ENCODE measurements at places on chromosomes 4 and X.

GRCh38 chr4:17153572-17153971 lies 255.1 kb upstream of the LDB2 start:
- no peak for DNase-seq
- H3K27ac ChIP-seq, result no peak overlapping the region
- H3K4me1 ChIP-seq, result peaks cover 16% of the 10 kb centered on the region
- no peak overlapping the region for H3K4me3 ChIP-seq
- no peaks in the 10 kb centered on the region for H3K36me3 ChIP-seq

GRCh38 chr4:85784348-85784747 lies 309.4 kb downstream of the ARHGAP24 start:
- peak overlapping the region; percentile 44 for H3K4me3 ChIP-seq
- H3K27me3 ChIP-seq, result no peaks in the 10 kb centered on the region
- DNase-seq, result no peak
- H3K4me1 ChIP-seq, result peaks cover 73% of the 10 kb centered on the region
- H3K27ac ChIP-seq, result peak overlapping the region; percentile 96
- H3K36me3 ChIP-seq, result no peaks in the 10 kb centered on the region

GRCh38 chrX:51420610-51421009 lies 75.8 kb downstream of the NUDT11 start:
- no peak overlapping the region for H3K27ac ChIP-seq
- no peaks in the 10 kb centered on the region for H3K36me3 ChIP-seq
- peak; percentile 54 for DNase-seq

DNA sequence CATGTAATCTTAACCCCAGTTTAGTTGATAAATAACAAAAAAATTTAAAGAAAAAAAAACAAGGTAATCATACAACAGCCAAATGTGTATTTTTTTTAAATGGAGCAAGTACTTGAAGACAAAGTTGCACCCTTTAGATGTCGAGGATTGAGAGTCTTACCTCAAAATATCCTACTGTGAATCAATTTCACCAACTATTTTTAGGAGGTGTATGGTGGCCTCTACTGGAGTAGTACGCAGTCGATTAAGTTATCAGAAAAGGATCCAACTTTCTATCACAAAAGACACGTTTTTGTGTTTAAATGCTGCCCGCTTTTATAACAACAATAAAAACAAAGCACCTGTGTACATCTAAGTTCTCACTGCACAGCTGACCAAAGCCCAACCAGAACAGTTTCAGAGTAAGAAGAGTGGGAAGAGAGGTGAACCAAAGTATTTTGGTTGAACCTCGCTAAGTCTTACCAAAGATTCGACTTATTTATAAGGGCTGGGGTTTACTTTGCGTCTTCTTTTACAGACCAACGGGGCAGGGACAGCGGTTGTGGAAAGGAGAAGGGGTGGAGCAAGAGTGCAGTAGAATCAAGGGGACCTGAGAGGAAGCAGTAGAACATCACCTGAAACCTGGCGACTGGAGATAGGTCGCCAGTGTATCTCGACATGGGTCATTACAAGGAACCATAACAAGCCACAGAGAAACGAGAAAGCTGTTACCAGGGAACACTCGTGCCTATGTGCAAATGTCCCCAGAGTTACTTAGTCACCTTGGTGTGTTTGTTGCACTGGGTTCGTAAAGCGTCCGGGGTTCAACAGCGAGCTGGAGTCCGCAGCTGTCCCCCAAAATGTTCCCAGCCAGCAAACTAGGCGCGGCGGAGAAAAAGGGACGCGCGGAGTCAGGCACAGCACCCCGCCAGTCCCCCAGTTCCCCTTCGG lies 1.1 kb downstream of the RPS6KA6 start:
- no peaks in the 10 kb centered on the region for H3K4me1 ChIP-seq
- no peak overlapping the region for H3K27ac ChIP-seq
- peak; percentile 21 for DNase-seq
- H3K36me3 ChIP-seq, result no peaks in the 10 kb centered on the region
- H3K4me3 ChIP-seq, result peak overlapping the region; percentile 84

DNA sequence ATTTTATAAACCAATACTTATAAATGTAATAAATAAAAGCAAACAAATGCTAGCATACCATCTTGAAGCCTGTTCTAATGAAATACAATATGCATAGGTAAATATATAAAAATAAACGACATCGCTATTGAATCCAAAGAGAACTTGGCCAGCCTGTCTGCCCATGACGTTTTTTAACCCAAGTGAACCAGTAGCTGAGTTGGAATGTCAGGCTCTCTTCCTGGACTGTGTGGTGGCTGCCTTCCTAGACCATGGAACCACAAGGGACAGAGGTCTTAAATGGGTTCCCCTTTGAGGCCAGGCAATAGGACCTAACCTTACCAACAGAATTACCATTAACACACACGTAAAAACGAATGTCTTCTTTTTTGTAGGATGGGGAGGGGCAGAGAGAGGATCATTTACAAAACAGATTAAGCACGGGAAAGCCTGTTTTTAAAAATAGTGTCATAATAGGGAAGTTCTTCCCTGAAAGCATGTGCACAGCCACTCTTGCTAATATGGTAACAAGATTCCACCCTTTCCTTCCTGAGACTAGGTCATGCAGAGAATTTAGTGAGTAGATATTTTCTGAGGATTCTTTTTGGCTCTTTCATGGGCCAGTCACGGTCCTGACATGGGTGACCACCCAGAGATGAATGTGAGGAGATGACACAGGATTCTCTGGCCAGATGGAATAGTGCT lies 69.4 kb upstream of the ACSL1 start:
- no peaks in the 10 kb centered on the region for H3K4me1 ChIP-seq
- H3K36me3 ChIP-seq, result no peaks in the 10 kb centered on the region
- H3K27ac ChIP-seq, result no peak overlapping the region
- DNase-seq, result no peak

DNA sequence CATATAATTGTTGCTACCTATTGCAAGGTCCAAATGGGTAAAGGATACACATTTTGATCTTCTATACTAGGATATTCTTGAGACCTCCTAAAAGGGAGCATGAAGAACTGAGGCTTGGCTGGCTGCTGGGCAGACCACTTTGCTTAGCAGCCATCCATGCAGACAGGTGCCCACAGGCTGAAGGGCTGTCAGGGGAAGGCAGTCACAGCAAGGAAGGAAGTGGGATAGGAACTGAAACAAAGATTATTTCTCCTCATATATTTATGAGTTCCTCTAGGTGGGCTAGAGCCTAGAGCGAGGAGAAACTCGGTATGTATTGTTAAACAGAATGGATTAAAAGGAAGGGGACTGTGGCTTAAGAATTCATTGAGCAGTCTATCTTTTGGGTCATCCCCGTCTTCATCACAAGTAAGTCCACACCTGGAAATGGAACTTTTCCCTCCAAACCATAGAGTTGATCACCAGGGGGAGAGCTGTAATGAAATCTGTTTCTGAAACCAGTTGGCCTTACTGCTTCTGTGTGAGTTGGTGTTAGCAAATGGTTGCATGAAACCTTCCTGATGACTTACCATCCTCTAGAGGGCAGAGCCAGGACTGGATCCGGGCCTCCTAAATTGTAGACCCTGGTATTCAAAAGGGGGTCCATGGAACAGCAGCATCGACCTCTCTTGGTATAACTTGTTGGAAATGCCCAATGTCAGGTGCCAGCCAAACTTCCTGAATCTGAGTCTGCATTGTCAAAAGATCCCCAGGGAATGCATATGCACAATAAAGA lies 42.3 kb downstream of the AFF2 start:
- H3K4me1 ChIP-seq, result no peaks in the 10 kb centered on the region
- no peak overlapping the region for H3K27ac ChIP-seq
- no peaks in the 10 kb centered on the region for H3K27me3 ChIP-seq
- DNase-seq, result no peak
- no peak overlapping the region for H3K4me3 ChIP-seq
- H3K36me3 ChIP-seq, result no peaks in the 10 kb centered on the region

GRCh38 chrX:25068340-25068739 lies 52.6 kb upstream of the ARX start:
- DNase-seq, result no peak

- no peaks in the 10 kb centered on the region for H3K36me3 ChIP-seq
- H3K27me3 ChIP-seq, result no peaks in the 10 kb centered on the region
- H3K4me3 ChIP-seq, result no peak overlapping the region
- H3K4me1 ChIP-seq, result no peaks in the 10 kb centered on the region
These were observed 374.9 kb upstream of the AADAT start for GRCh38 chr4:170464614-170465197.

GRCh38 chr4:121696170-121696580 lies 605 bp downstream of the ANXA5 start:
- no peaks in the 10 kb centered on the region for H3K27me3 ChIP-seq
- peak overlapping the region; percentile 96 for H3K27ac ChIP-seq
- peak; percentile 95 for DNase-seq

- no peak overlapping the region for H3K4me3 ChIP-seq
- no peak for DNase-seq
- no peaks in the 10 kb centered on the region for H3K36me3 ChIP-seq
- no peaks in the 10 kb centered on the region for H3K4me1 ChIP-seq
- H3K27me3 ChIP-seq, result no peaks in the 10 kb centered on the region
- H3K27ac ChIP-seq, result no peak overlapping the region
These were observed 713.8 kb downstream of the RAB28 start for GRCh38 chr4:12770351-12770750.

DNA sequence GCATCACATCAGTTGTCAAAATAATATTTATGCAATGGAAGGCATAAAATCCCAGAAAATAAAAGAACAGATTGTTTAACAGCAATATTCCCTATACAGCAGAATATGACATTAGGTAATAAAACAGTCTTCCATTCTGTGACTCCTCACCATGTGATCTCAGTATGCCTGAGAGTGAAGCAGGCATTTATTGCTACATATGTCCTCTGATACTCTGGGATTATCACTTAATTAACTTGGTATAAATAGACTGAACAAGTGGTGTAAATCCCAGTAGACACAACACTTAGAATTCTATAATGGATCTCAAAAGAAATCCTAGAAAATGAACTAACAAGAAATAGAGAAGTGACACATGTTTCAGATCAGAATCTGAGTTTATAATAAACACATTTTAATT lies 841.3 kb downstream of the PDHA2 start:
- no peak for DNase-seq
- H3K4me3 ChIP-seq, result no peak overlapping the region
- H3K4me1 ChIP-seq, result no peaks in the 10 kb centered on the region
- no peaks in the 10 kb centered on the region for H3K36me3 ChIP-seq

DNA sequence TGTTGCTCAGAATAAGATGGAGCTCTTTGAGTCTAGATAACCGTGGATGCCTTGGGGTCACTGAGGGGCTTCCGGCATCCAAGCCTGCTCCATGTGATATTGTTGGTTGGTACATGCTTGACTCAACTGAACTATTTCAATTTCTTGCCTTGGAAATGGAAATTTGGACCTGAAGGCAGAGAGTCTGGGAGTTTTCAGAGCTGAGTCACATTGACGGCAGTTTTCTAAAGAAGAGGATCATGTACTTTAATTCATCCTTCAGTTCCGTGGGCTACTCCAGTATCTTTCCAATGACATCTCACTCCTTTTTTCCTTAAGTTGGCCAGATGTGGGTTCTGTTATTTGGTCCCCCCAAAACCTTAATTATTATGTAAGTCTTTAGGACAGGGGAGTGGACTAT lies 100.5 kb downstream of the MFAP3L start:
- no peaks in the 10 kb centered on the region for H3K4me1 ChIP-seq
- peak; percentile 13 for DNase-seq
- no peak overlapping the region for H3K27ac ChIP-seq
- no peaks in the 10 kb centered on the region for H3K36me3 ChIP-seq
- peaks cover 29% of the 10 kb centered on the region for H3K27me3 ChIP-seq
- H3K4me3 ChIP-seq, result no peak overlapping the region

- no peaks in the 10 kb centered on the region for H3K4me1 ChIP-seq
- DNase-seq, result no peak
- no peaks in the 10 kb centered on the region for H3K36me3 ChIP-seq
These were observed 437.6 kb upstream of the AGA start for GRCh38 chr4:177879851-177880250.

GRCh38 chrX:15883540-15883863 lies 28.9 kb upstream of the AP1S2 start:
- H3K36me3 ChIP-seq, result no peaks in the 10 kb centered on the region
- H3K4me1 ChIP-seq, result no peaks in the 10 kb centered on the region
- no peak overlapping the region for H3K27ac ChIP-seq
- DNase-seq, result no peak
- H3K27me3 ChIP-seq, result no peaks in the 10 kb centered on the region
- no peak overlapping the region for H3K4me3 ChIP-seq

GRCh38 chrX:111040377-111041017 lies 55.5 kb upstream of the PAK3 start:
- H3K36me3 ChIP-seq, result no peaks in the 10 kb centered on the region
- H3K27me3 ChIP-seq, result no peaks in the 10 kb centered on the region
- peak; percentile 7 for DNase-seq
- H3K4me1 ChIP-seq, result no peaks in the 10 kb centered on the region
- no peak overlapping the region for H3K27ac ChIP-seq
- no peak overlapping the region for H3K4me3 ChIP-seq

DNA sequence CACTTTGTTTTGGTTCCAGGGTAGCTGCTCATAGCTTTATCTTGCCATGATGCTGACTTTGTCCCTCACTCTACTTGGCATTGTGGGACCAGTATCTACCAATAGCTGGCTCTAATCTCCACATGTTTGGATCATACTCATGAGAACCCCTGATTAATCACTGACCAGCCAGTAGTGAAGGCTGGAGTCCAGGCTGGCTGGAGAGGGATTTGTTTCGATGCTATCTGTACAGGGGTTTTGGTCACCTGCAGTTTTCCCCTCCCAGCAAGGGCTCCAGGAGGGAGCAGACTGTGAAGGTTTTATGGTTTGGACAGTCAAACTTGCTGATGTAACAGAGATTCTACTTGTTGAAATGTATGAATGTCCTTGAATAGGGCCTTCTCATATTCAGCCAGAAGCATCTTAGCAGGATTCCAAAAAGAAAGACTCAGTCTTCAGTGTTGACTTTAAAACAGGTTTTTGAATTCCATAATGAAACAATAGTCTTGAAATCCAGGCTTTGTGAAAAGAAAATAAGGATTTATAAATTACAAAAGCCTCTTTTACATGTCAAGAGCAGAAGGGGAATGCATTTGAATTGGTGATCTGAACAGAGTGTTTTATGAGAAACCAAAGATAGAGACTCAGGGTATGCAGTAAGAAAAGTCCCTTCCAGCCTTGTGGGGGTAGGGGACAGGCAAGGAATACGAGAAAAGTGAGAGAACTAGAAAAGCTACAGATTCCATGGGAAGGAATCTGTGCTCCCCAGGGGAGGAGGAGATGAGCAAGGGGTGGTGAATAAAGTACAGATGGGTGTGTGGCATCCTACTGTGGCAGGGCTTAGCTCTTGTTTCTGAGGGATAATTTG lies 103.1 kb upstream of the SHISA3 start:
- H3K36me3 ChIP-seq, result no peaks in the 10 kb centered on the region
- no peak for DNase-seq
- no peak overlapping the region for H3K4me3 ChIP-seq
- no peaks in the 10 kb centered on the region for H3K27me3 ChIP-seq
- H3K4me1 ChIP-seq, result no peaks in the 10 kb centered on the region

DNA sequence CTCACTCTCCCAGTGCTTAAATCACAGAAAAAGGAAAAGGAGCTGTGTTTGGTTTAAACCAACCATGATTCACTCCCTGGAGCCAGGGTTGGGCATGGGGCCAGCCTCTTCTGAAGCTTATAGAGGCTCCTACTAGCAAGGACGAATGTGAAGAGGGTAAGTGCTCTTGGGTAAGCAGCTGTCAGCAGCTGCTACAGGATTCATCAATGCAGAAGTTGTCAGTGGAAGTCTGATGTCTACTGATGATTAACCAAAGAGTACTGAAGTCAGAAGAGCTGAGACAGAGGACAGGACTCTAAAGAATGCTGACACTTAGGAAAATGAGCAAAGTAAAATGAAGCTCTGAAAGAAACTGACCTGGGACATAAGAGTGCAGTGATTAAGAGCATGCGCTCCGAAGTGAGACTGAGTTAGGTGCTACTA lies 32.7 kb upstream of the JADE1 start:
- H3K27me3 ChIP-seq, result no peaks in the 10 kb centered on the region
- H3K4me3 ChIP-seq, result peak overlapping the region; percentile 42
- H3K4me1 ChIP-seq, result peaks cover 25% of the 10 kb centered on the region
- DNase-seq, result peak; percentile 91
- no peaks in the 10 kb centered on the region for H3K36me3 ChIP-seq

Data from GM23248 (cell line).